Caki2 (cell line): ENCODE measurements at places on chromosomes 16 and 17.

GRCh38 chr16:49799172-49799571 lies 56.7 kb downstream of the ZNF423 start:
- DNase-seq: no peak

DNA sequence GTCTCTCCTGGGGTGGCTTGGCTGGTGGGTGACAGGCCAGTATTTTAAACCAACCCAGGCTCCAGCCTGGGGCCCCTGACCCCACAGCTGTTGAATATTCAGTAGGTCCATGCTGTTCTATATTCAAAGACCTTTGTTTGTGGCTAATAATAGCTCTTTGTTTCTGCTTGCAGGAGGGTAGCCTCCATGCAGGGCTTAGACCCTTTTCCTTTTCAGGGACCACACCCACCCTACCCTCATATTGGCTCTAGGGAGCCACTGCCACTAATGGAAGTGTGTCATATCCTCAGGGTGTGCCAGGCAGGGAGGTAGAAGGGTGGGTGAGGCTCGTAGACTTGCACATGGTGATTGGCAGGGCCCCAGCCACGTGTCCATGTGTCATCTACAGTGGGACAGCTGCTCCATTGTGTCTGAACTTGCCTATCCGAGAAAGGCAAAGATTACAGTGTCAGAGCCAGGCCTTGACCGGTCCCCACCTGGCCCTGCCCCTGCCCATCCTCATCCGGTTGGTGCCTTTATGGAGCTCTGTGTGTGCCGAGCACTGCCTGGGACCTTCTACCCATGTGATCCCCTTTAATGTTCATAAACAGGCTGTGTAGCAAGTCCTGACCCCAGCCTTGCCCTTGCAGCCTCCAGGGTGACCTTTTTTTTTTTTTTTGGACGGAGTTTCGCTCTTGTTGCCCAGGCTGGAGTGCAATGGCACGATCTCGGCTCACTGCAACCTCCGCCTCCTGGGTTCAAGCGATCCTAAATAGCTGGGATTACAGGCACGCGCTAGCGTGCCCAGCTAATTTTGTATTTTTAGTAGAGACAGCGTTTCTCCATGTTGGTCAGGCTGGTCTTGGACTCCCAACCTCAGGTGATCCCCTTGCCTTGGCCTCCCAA lies 22.1 kb downstream of the TMC7 start:
- DNase-seq: peak; percentile 84

GRCh38 chr17:79192503-79193351 lies 118.1 kb downstream of the ENGASE start:
- DNase-seq: peak; percentile 47

DNA sequence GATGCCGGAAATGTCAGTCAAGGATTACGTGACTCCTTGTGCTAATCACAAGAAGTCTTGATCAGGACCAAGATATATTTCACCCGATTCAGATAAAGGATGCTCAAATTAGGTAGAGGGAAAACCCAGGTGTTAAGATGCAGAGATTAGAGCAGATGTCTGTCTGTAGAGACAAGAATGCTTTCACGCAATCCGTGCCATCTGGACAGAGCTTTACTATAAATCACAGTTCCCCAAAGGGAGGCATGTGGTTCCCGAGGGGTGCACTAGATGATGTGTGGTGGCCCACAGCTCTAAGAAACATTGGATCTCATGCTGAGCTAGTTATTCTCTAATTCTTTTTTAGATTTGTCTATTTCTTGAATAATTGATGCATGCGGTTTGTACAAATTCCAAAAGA lies 9.8 kb upstream of the MAP3K14 start:
- no peak for DNase-seq

DNA sequence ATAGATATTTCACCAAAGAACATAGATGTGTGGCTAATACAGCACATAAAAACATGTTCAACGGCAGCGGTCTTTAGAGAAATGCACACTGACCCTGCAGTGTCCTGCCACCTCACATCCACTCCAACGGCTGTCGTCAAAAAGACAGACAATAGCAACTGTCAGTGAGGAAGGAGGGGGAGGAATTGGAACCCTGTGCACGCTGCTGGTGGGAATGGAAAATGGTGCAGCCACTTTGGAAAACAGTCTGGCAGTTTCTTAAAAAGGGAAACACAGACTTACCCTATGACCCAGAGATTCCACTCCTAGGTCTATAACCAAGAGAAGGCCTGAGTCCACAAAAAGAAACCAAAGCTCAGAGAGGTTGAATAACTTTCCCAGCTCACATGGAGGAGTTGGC lies 7.7 kb downstream of the CEP295NL start:
- DNase-seq: no peak

GRCh38 chr16:71217506-71217905 lies 13.0 kb downstream of the HYDIN start:
- no peak for DNase-seq

DNA sequence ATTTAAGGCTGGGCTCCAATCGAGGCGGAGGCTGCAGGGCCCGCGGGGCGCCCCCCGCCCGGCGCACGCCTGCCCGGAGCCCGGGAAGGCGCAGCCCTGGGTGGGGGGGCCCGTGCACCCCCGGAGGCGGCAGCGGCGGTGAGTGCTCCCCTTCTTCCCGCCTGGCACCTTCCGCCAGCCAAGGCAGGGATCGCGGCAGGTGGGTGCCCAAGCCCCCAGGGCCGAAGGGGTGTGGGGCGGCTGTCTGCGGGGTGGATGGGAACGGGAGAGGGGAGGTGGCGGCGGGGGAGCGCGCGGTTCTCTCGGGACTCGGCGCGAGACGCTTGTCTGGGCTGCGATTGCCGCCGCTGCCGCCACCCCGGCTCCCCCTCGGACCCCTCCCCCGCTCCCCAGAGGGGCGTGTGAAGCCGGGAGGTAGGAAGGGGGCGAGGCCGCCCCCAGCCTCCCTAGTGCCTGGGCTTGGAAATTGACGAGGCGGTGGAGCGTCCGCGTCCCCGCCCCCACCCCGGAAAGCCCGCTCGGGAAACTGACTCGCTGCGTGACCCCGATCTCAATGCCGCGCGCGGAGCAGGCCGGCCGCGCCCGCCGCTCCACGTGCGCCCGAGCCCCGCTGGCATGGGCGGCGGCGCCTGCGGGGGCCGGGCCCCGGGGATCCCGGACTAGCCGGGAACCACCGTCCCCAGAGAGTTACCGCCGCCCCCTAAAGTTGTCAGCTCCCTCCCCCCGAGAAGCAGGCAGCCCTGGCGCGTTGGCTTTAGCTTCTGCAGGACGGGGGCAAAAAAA lies 231.5 kb downstream of the MRTFB start:
- DNase-seq: no peak

GRCh38 chr16:75053791-75054555 lies 55.1 kb downstream of the ZNRF1 start:
- DNase-seq: peak; percentile 63

GRCh38 chr17:6164996-6165395 lies 94.8 kb downstream of the WSCD1 start:
- DNase-seq: no peak

GRCh38 chr17:8745586-8746500 lies 1.2 kb upstream of the CCDC42 start:
- peak; percentile 36 for DNase-seq

DNA sequence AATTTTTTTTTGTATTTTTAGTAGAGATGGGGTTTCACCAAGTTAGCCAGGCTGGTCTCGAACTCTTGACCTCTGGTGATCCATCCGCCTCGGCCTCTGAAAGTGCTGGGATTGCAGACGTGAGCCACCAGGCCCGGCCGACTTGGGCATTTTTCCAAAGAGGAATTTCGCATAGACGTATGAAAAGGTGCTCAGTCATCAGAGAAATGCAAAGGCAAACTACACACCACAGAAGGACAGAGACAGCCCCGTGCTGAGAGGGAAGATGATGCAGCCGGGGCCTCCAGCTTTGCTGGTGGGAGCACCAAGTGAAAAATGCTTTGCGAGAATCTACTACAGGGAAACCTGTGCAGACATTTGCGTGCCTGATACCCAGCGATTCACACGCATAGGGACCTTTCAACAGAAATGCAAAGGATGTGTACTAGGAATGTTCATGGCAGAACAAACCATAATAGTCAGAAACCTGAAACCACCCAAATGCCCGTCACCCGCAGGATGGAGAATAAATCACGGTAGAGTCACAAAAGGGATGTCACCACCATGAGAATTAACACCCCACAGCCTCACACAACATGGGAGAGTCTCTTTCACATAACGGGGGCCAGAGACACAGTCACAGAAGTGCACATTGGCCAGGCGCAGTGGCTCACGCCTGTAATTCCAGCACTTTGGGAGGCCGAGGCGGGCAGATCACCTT lies 5.2 kb downstream of the RAB40B start:
- DNase-seq: no peak

GRCh38 chr16:50664270-50664669 lies 16.8 kb downstream of the SNX20 start:
- DNase-seq: no peak

DNA sequence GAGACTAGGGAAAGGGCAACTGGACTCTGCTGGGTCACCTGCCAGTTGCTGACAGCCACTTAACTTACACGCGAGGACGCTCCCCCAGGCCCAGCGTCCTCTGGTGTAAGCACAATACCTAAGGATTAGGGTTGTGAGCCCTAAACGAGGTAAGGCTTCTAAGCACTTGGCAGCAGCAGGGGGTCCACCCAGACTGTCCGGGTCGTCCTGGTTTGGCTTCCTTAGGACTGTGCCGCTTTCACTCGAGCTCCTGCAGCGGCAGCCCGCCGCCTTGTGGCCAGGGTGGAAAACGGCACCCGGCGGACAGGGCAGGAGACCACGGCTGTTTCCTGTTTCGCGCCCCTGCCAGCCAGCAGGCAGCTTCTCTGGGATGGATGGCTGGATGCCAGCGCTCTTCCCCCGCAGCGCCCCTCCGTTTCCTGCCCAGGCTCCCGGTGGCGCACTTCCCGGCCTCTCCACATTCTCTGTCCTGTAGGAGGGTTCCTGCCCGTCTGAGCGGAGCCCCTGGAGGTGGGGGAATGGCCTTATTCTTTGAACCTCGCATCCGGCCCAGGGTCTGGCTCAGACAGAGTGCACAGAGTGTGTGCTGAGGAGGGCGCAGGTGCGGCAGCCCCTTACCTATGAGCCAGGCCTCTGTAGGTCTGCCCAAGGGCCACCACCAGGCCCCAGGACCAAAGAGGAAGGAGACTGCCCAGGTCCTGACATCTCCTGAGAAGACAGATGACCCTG lies 47.0 kb upstream of the AMZ2 start:
- DNase-seq: peak; percentile 64
